ENCODE measurements at places on chromosomes 16 and 17. TPM values are rescaled to one million over a fixed set of nuclear protein-coding genes. Genes with fewer than 3 reads are reported as not detected.

GFER gene
- polyA plus RNA-seq: 48.5 TPM

DNA sequence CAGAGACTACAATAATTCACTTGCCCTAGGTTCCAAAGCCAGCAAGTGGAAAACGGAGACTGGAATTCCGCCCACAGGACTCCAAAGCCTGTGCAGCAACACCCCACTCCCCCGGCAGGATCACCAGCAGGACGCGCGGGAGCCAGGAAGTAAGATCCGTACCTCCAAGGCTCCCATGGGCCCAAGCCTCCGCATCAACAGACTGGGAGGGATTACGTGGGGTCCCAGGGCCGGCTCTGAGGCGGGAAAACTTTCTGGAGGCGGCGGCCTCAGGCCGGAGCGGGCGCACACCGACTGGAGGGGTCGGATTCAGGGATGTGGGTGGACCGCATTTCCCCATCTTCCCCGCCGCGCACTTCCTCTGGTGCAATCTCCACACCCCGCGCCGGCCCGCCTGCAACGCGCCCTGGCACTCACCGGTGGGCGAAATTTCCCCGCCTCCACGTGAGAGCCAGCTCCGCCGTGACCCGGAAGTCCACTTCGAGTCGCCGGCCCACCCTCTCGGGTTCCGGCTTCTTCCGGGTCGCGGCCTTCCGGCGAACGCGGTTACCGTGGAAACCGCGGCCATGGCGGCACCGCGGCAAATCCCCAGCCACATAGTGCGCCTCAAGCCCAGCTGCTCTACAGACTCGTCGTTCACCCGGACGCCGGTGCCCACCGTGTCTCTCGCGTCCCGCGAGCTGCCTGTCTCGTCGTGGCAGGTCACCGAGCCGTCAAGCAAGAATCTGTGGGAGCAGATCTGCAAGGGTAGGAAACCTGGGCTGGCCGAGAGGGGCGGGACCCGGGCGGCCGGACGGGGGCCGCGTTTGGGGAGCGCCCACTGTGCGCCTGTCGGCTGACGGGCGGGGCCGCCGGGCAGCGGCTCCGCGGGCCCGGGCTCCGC is at the start of the genes IQCK and KNOP1:
IQCK (plus strand) TSS at position 531 of the 883 bp plus-strand sequence; CDS start at position 567, 36 bp downstream.
KNOP1 (minus strand) TSS at position 487 of the 883 bp plus-strand sequence. CDS start 3,192 bp downstream, outside the sequence.
- DNase-seq: peak; percentile 90

SPNS2 gene
- 13.3 TPM for polyA plus RNA-seq

GRCh38 chr16:23282568-23282967 is 19.5 kb upstream of the SCNN1B start:
- DNase-seq: no peak

P2RX1 gene
- polyA plus RNA-seq: 97.1 TPM

- DNase-seq: no peak
Observed at GRCh38 chr16:30546115-30546514, 11.5 kb upstream of the ZNF747 start.

DNA sequence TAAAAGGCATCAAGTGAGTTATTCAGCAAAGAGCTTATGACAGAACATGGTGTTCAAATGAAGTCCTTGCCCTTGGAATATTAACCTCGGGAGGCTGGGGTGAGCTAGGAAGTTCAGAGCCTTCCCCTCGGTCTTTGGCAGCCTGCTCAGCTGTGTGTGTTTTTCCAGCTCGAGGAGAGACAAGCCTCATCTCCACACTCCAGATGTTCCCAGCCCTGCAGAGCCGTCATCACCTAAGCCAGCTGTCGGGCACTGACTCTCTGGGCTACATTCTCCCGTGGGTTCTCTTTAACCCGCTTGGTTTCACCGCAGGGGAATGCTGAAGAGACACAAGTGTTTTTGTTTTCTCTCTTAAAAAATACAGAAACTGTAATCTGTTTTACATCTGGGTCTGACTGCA is 47.1 kb downstream of the IRX3 start:
- DNase-seq: no peak

GRCh38 chr16:80612461-80613017 is 71.7 kb downstream of the DYNLRB2 start:
- DNase-seq: no peak

GRCh38 chr17:41679740-41680425 is 8.8 kb upstream of the EIF1 start:
- DNase-seq: no peak

- DNase-seq: no peak
Observed at GRCh38 chr17:41799366-41799765, 12.4 kb downstream of the P3H4 start.

GP1BA gene
- 1.5 TPM for polyA plus RNA-seq

DNA sequence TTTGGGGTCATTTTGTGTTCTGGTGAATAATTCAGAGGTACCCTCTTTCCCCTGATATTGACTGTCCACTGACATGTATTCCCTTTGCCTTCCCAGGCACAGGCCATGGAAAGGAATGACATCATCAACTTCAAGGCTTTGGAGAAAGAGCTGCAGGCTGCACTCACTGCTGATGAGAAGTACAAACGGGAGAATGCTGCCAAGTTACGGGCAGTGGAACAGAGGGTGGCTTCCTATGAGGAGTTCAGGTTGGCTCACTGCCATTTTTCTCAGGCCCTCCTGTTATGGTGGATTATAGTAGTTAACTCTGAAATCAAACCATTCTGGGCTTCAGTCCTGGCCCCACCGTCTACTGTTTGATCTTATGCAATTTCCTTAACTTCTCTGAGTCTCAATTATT is 1.6 kb upstream of the EFTUD2 start:
- DNase-seq: no peak

- DNase-seq: no peak
Observed at GRCh38 chr17:9537177-9537776, 38.3 kb downstream of the STX8 start.

DNA sequence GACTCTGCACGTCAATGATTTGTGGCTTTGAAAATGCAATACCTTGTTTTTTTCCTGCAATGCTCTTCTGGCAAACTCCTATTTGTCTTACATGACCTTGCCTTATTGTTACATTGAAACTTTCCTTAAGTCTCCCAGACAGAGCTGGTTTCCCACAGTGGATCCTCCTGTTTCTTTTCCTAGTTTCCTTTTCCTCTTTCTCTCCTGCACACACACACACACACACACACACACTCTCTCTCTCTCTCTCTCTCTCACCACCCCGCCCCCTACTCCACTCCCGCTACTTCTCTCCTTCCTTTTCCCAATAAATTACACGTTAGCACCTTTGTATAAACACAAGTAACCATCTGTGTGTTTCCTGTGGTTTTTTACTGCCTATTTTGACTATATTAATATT is 2.3 kb downstream of the ORC6 start:
- peak; percentile 55 for DNase-seq

DNA sequence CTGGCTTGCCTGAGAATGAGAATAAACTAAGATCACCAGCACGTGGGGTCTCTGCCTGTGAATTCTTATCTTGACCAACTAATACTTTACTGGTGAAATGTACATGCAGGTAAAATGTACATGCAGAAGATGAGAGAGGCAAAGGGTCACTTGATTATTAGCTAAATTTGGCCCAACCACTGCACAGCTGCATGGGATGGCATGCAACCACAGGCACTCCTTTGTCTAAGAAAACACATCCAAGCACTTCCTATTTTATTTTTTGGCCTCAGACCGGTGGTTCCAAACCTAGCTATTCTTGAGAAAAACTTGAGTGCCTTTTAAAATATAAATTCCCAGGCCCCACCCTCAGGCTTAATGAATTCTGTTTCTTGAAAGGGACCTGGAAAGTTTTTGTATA is 77.9 kb downstream of the SYCE1L start:
- DNase-seq: no peak

WNT9B gene
- polyA plus RNA-seq: not detected

TBC1D26 gene
- 0.28 TPM for polyA plus RNA-seq

DNA sequence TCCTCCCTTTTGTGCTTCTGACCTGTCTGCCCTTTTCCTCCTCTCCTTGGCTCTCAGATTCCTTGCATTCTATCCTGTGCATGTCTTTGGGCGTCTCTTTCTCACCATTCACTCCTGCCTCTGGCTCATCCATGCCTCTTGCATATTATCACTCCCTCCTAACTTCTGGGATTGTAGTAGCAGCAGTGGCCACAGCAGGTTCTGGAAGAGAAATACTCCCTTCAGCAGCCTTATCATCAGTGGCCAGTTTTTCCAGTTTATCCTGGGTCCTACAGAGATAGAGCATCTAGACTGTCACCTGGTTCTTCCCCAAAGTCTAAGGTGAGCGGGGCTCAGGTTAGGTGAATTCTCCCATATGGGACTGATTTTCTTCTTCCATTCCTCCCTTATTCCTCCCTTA is 354.0 kb upstream of the CCL2 start:
- no peak for DNase-seq

DNA sequence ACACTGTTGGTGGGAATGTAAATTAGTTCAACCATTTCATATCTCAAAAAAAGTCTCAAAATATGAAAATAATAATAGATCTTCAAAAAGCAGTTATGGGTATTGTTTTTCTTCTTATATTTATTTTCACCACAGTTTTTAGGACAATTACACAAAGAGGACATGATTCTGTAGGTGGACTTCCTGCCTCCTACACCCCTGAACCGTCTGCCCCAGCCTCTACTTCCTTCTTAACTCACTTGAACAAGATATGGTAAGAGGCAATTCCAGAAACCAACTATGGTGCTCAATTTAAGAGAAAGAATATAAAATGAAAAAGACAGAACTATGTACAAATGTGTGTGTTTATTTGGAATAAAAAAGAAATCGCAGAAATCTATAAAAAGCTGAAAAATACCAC is 74.1 kb upstream of the MON1B start:
- DNase-seq: no peak

STAT5A gene
- 14.2 TPM for polyA plus RNA-seq

SLC52A1 gene
- 3.2 TPM for polyA plus RNA-seq

GRCh38 chr16:69904495-69905170 is 46.5 kb upstream of the CLEC18A start:
- no peak for DNase-seq

Measured in large intestine (tissue), 12 donors.